ENCODE measurements at places on chromosomes 3 and 15.

GRCh38 chr3:141724186-141724585, 13.9 kb upstream of the RNF7 start:
- no peak for DNase-seq

GRCh38 chr3:81484520-81484919, 276.9 kb downstream of the GBE1 start:
- DNase-seq: no peak

DNA sequence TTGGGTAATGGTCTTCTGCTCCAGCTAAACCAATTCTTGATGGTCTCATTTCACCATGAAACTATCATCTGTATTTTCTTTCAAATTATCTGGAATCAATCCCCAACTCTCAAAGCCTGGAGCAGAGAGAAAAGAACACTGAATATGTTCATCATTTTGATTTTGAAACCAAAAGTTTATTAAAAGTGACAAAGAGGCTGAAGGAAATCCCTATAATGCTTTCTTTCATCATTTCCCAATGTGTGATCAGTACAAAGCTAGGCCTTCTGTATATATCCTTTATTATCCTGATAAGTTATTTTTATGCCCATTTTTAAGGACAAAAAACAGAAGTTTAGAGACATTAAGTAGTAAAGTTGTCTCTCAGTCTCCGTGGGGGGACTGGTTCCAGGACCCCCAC, 50.1 kb upstream of the MBNL1 start:
- DNase-seq: no peak

- no peak for DNase-seq
Observed at GRCh38 chr3:99602183-99602582, 36.2 kb upstream of the COL8A1 start.

DNA sequence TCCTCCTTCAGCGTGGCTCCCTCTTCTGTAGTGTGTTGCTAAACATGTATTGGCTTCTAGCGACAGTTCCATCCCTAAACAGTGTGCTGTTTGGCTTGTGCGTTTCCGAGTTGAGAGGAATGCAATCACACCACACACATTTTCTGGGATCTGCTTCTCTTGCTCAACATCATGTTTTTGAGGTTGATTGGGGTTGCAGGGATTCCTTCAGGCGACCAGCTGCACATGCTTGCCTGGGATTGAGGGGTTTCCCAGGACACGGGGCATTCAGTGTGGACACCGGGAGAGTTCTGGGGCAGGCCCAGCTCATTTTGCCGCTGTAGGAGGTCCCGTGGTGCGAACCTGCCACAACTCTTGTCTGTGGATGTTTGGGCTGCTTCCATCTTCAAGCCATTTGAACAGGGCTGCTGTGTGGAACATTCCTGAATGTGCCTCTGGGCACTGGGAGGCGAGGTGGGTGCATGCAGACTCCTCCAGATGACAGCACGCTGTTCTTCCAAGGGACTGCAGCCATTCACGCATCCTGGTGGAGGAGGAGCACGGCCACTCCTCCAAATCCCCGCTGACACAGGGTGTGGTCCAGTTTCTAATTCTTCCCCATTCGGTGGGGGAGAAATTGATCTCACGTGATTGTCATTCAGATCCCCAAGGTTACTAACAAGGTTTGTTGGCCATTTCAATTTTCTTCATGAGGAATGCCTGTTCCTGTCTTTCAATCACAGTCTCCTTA, 82.8 kb downstream of the PLXNA1 start:
- DNase-seq: no peak

DNA sequence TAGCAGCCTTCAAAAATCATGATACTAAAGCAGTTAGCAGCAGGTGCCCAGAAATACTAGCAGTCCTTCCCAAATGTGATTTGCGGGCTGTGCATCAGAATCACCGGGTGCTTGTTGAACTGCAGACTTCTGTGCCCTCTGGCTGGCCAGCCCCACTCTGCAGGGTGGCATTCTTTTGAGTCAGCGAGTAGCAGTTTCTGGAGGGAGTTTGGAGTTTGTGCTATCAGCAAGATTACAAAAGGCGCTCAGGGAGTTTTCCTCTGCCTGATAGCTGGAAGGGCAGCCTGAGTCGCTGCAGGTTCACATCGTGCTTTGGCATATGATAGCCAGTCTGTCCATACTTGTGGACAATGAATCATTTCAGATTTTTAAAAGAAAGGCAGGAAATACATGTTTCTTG, 57.6 kb downstream of the CLDN11 start:
- no peak for DNase-seq

DNA sequence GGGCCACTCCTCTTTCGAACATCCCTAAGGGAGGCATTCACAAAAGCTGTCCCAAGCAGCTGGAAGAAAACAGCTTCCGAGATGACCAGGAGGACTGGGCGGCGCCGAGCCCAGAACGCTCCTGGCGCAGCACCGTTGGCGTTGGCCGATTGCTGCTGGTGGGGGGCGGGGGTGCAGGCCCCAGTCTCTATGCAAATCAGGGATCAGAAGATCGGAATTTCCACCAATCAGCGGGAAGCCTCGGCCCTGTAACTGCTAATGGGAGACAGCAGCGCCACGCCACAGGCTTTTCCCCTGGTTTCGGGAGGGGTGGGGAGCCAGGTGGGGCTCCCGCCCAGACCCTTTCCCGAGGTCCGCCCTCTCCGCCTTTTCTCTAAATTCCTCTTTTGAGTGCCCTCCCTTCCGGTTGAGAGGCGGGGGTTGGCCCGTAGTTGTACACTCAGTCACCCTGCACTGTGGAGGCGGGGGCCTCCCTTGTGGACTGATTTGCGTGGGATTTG, 27.0 kb downstream of the HMCES start:
- DNase-seq: no peak

DNA sequence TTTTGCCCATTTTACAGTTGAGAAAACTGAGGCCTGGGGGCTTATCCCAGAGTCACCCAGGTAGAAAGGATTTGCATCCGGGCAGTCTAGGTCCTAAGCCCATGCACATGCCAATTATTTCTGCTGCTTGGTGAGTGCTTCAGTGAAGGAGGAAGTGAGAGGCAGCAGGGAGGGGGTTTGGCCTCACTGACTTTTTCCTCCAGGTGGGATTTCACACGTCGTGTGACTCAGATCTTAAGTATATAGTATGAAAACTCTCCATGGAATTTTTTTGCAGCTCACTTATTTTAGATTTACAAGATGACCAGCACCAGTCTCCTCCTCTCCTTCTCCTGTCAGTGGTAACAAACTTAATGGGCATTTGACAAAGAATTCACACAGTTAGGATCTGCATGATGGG, 4.6 kb downstream of the ITGA11 start:
- no peak for DNase-seq

GRCh38 chr3:42140665-42141203, 49.6 kb downstream of the TRAK1 start:
- DNase-seq: no peak

DNA sequence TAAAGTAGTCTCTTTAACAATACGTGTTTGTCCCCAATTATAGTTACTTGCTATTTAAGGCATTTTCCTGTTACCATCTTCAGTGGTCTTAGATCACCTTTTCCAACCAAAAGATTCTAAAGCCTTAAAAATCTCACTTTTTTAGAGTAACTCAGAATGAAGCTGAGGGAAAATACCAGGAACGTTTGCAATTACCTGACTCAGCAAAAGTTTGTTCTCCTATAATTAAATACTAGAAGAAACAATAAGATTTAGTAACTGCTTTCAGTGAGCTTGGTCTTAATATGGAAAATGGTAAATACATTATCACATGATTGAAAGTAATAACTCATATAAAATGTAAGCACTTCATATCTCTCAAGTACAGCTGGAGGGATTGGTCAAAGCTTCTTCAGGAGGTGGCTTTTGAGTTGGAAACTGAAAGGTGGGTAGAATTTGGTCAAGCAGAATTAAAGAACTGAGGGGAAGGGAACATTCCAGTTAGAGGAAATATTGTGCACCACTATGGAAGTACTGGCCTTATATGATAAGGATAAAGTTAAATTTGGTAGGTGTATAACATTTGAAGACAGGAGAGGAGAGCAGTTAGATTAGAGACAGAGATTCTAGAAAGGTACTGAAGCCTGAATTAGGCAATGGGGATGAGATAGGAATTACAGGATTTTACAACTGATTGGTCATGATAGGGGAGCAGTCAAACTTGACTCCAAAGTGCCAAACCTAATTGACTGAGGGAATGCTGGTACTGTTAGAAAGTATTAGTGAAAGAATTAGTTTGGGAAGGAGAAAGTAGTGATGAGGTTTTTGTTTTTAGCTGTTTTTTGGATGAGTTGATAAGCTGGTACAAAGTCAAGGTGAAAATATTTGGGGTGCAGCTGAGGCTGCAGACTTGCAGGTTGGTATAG, 21.9 kb downstream of the TSC22D2 start:
- no peak for DNase-seq

DNA sequence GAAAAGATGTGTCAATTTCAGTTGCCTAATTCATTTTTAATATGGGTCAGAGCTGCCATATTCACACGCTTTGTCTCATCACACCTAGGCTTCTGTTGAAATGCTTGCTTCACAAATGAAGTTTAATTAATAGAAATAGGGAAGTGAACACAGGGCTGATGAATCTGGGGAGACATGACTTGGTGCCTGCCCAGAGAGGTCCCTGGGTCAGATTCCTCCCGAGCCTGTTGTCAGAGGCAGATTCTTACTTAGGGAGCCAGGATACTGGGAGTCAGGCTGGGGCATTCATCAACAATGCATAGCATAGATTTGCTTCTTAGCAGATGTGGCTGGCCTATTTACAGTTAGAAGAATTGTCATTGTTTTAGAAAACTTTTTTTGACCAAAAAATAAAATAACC, 90.6 kb downstream of the CACNA1D start:
- no peak for DNase-seq

DNA sequence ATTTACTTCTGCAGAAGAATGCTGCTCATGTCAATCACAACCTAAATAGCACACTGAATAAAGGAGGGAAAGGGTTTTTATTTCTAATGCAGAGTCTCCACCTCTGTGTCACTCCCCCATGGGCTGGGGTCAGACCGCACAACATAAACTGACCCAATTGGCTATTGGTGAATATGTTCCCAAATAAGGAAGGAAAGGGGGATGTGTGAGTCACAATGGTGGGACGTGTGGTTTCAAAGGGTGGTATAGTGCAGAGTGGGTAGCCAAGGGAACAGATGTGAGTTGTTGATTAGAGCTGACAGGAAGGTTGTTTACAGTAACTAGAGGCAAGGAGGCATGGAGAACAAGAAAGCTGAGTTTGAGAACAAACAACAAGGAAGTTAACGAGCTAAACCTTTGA, 491.8 kb downstream of the ZPLD1 start:
- no peak for DNase-seq

- no peak for DNase-seq
Observed at GRCh38 chr3:133948131-133948810, 52.6 kb upstream of the RAB6B start.

DNA sequence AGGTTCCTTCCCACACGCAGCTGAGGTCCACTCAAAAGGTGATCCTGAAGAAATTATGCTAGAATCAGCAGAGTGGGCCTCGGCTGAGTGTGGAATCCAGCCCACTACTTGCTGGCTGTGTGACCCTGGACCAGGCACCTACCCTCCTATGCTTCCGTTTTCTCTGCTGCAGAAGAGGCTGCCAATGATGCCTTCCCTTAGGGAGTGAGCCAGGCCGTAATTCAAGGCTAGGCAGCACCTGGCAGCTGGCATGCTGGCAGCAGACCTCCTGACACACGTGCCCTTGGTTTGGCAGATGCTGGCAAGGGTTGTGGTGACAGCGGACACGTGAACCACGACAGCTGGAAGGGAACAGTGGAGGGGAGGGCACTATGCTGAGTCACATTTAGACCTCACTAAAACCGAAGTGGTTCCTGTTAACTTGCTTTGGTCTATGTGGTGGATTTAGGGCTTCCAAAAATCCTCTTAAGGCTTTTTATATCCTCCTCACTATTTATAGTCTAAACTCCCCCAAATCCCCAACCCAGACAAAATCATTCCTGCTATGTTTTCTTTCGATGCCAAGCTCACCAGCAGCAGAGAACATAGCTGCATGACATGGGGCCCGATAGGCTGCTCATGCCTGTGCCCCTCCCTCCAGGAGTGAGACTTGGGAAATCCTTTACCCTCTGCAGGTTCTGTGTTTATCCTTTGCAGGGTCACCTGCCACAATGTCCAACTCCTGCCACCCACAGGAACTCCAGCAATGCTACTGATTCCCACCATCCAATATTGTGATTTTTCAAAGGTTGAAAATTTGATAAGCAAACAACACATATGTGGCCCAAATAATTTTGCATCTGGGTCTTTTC, 10.6 kb upstream of the PCSK6 start:
- DNase-seq: no peak

- no peak for DNase-seq
Observed at GRCh38 chr3:56296361-56296760, 171.9 kb downstream of the ERC2 start.

DNA sequence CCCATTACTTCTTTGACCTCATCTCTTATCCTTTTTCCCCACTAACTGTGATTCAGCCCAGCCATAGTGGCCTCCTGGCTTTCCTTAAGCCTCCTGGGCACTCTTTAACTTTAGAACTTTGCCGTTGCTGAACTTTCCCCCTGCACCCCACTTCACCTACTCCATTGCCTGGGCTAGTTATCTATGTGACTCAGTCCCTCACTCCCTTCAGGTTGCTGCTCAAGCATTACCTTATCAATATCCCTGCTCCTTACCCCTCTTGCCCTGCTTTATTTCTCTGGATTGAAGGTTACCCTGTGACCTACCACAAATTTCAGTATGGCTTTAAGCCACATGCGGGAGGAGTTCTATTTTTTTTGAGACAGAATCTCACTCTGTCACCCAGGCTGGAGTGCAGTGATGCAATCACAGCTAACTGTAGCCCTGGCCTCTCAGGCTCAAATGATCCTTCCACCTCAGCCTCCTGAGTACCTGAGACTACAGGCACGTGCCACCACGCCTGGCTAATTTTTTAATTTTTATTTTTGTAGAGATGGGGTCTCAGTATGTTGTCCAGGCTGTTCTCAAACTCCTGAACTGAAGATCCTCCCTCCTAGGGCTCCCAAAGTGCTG, 3.4 kb downstream of the MON1A start:
- DNase-seq: no peak

GRCh38 chr3:56884387-56884786, 82.6 kb upstream of the ARHGEF3 start:
- no peak for DNase-seq

DNA sequence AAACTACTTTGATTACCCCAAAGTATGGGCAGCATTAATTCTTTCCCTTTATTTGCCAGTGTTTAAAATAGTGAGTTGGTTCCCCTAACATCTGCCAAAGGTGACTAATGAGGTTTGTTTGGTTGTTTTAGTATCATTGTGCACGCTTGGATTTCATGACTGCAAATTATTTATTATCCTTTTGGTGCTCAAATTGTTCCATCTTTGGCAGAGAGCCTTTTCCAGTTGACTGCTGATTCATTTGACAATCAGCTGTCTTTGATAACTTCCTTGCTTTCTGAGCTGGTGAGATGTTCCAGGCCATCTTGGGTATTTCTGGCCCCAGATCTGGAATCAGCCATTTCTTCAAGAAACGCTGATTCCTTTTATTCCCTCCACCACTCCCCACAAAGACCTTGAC, 8.9 kb downstream of the DLEC1 start:
- no peak for DNase-seq

- DNase-seq: no peak
Observed at GRCh38 chr3:13332158-13332557, 88.0 kb downstream of the NUP210 start.

- DNase-seq: no peak
Observed at GRCh38 chr3:177300039-177300833, 103.0 kb upstream of the TBL1XR1 start.

Data from HS-5 (cell line).